Renal pelvis (tissue), 12 donors: ENCODE measurements at places on chromosomes 12 and 14.

DNA sequence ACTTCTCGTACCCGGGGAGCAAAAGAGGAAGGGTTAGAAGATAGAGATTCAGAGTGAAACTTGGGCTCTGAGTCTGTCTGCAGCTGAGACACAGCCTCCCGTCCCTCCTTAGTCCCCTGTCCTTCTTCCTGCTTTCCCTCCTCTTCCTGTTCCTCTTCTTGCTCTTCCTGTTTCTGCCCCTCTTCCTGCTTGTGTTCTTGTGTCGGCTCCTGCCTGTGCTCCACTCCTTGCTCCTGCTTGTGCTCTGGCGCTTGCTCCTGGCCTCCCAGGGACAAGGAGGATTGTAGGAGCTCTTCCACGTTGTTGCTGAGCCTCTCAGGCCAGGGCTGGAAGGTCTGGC, 3.0 kb downstream of the ACRBP start:
- DNase-seq = no peak

GRCh38 chr12:128318341-128318740, 51.4 kb downstream of the TMEM132C start:
- no peak for DNase-seq

GRCh38 chr12:27422697-27423096, 23.8 kb upstream of the SMCO2 start:
- no peak for DNase-seq

DNA sequence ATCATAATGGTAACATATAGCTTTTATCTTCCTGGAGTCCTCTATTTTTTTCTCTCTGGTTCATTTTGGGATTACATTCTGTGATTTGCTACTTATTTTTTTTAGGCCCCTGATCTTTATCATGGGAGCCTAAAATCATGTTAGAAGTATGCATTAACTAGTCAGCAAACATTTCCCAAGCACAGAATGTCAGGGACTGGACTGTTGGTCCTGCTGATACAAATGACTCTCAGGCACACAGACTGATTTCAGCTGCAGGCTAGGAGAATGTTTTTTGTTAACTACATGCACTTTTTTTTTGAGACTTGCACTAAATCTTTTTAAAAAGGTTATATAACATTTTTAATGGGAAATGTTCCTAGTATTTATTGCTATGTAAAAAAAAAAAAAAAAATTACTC, 131.1 kb downstream of the ACSS3 start:
- peak; percentile 52 for DNase-seq

DNA sequence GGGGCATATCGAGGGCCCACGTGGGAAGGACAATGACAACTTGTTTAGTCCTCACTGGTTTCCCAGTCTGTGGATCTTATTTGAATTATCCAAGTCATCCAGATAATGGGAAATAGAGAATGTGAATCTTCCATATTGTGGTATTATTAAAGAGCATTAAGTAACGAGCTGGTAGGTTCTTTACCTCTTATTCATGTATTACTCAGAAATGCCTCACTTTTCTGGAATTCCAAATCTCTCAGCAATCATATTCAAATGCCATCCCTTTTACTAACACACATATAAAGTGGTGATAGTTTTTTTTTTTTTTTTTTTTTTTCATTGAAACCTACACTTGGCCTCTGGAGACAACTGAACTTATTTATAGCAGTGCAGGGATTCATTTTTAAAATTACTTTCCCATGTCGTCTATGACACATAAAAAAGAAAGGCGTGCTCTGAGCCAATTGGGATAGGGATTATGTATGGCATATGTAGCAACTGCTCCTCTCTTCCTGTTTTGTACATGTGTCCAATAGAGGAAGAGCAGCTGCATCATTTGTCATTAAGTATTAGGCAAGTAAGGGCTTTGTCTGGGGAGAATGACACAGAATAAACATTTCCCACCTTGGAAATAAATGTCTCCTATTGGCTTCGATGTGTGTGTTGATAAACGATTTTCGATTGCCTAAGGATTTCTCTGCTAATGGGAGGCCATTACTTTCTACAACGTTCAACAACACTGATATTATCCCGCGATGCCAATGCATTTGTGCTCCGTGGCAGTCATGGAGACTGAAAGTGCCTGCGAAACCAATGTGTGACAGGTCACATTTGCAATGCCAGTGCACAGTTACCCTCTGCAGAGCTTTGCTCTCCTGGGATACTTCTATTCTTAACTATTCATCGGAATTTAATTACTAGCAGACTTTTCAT, 78.6 kb upstream of the IFNG-AS1 start:
- no peak for DNase-seq

DNA sequence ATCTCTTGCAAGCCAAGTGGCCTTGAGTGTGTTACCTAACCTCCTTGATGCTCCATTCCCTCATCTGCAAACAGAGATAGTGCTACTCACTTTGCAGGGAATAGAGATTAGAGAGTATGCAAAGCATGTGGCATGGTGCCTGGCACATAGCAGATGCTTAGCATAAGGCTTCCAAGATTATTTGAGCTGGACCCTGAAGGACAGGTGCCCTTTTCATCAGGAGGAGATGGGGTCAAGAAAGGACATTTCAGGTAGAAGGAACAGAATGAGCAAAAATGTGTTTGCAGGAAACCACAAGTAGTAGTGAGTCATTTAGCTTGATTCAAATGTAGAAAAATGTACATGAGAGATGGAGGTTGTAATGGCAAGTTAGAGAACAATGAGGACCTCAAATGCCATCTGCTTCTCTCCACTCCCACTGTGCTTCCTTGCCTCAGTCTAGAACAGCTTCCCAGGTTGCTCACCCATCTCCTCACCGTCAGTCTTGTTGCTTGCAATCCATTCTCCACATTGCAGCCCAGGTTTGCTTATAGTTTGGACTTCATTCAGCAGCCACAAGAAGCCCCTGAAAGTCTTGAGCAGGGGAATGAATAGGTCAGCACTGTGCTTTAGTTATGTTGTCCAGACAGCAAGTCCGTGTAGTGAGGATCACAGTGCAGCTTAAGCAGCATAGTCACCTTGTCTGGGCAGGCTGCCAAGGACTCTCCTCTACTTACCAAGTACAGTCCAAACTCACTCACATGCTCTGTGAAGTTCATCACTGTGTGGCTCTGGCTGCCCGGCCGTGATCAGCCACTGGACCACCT, 536.3 kb upstream of the CCDC196 start:
- peak; percentile 19 for DNase-seq

GRCh38 chr12:49550693-49551252, 11.9 kb downstream of the KCNH3 start:
- no peak for DNase-seq

DNA sequence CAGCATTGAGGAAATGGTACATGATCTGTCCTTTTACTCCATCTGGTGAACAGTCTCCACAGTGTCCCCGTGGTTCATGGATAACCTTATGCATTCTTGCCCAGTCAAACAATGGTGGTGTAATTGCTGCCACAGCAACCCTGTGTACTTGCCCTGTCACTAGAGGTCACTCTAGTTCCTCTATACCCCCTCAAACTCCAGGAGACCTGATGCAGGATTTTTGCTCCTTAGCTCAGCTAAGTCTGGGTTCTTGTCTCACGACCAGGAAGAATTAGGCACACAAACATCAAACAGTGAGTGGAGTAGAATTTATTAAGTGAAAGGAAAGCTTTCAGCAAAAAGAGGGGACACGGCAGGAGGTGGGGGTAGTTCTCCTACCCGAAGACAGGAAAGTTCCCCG, 24.7 kb upstream of the EEA1 start:
- DNase-seq = no peak

GRCh38 chr12:113440947-113441782, 19.0 kb downstream of the SDSL start:
- DNase-seq = no peak

DNA sequence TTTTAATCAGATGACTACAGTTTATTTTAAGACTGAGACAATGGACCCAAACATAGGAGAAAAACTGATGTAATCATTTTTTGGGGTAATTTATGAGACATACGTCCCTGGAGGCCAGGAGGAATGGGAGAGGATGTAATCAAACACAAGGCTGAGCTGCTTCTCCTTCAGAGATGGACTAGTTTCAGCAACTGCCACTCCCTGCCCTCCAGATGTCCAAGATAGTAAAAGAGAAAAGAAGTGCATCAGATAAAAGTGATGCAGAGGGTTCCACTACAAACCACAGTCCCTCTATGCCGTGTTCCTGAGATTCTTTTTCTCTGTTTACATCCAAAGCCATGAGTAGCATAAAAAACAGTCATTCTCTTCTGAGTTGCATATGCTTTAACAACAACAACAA, 101.1 kb downstream of the DACT1 start:
- no peak for DNase-seq

DNA sequence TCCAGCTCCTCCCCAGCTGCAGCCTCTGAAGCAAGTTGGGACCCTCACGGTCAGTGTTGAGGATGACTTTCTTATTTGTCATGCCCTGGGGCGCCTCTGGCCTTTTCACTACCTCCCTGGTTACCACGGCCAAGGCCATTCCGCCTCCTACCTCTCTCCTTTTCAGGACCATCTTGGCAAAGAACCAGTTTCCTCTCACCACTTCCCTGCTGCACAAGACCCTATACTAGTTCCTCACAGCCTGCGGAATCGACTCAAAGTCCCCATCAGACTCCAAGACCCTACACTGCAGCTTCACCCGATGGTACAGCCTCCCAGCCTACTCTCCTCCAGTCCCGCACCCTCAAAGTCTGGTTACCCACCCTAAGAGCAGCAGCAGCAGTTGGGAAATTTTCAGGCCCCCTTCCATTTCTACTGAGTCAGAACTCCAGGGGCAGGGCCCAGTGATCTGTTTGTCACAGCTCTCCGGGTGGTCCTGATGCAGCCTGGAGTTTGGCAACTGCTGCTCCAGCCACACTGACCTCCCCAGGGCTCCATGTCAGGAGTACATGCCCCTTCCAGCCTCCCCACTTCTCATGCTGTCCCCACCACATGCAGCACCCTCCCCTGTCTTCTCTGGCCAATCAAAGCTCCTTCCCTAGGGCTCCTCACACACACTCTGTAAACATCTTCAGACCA, 5.4 kb downstream of the VWF start:
- no peak for DNase-seq

DNA sequence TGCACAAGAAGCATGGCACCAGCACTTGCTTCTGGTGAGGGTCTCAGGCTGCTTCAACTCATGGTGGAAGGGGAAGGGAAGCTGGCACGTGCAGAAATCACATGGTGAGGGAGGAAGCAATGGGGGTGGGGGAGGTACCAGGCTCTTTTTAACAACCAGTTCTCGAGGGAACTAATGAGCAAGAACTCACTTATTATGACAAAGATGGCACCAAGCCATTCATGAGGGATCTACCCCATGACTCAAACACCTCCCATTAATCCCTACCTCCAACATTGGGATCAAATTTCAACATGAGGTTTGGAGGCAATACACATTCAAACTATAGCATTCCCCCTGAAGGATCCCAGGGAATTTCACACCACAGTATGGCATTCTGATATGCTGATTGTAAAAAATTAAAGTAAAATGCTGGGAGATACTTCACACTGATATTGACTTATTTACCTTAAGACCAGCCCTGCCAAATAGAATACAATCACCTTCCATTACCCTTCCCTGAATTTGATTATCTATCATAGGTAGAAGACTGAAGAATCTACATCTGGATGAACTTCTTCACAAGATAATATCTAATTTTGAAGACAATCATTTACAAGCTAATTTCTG, 201.7 kb upstream of the PLXNC1 start:
- DNase-seq = no peak

DNA sequence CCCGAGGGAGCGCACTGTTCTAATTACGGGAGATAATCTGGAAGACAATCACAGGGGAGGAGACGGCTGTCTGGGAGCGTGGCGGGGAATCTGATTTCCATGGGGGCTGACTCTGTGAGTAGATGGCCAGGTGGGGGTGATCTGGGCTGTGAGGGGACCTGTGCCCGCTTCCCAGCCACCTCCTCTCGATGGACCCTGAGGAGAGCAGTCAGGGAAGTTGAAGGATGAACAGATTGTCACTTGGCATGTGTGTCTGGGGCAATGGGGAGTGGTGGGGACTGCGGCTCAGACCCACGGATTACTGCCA, 22.6 kb downstream of the GALNT9 start:
- no peak for DNase-seq

GRCh38 chr14:60722107-60722356, 2.1 kb downstream of the SIX4 start:
- no peak for DNase-seq

DNA sequence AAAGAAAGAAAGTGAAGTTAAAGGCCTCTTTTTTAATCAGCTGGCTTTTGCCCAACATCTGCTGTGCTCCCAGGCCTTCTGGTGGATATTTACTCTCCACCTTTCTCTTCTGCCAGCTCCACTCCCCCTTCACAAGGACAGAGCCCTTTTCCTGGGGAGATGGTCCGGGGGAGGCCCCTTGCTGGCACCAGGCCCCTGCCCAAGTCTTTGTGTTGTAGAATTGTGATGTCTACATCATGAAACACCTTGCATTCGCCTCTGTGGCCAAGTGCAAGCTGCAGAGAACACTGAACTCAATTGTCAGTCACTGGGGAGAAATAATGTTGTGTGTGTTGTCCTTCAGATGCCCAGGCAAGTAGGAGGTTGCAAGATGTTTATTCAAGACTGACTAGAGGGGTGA, 150.3 kb downstream of the DPF3 start:
- no peak for DNase-seq

- no peak for DNase-seq
These were observed 21.9 kb upstream of the PTGR2 start for GRCh38 chr14:73829526-73830431.

DNA sequence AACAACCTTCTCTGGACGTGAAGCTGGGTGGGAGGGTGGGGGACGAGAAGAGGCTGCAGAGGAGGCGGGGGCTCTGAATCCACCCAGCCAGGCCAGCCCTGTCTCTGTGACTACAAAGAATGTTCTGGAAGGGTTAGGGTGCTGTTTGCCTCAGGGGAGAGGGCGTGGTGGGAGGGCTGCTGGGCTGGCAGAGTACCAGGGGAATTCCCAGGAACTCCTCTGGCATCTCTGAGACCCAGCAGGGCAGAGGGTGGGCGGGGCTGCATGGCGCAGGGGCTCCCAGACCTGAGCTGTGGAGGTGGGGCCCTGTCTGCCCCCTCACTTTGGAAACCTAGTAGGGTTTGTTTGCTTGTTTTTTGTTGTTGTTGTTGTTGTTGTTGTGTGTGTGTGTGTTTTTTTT, 45.5 kb upstream of the FZD10 start:
- no peak for DNase-seq

GRCh38 chr12:6771091-6771495, 1.2 kb upstream of the LAG3 start:
- no peak for DNase-seq
